Brain pericyte (primary cell): ENCODE measurements at places on chromosomes 11 and 22.

- DNase-seq: no peak
Measured at GRCh38 chr22:38843201-38843656, 599 bp downstream of the NPTXR start.

GRCh38 chr22:42214633-42215415 is 55.6 kb downstream of the TCF20 start:
- DNase-seq: peak; percentile 55

- DNase-seq: no peak
Measured at GRCh38 chr11:113308601-113309000, 5.8 kb upstream of the TTC12 start.

GRCh38 chr11:16505481-16505880 is 149.1 kb upstream of the SOX6 start:
- no peak for DNase-seq

DNA sequence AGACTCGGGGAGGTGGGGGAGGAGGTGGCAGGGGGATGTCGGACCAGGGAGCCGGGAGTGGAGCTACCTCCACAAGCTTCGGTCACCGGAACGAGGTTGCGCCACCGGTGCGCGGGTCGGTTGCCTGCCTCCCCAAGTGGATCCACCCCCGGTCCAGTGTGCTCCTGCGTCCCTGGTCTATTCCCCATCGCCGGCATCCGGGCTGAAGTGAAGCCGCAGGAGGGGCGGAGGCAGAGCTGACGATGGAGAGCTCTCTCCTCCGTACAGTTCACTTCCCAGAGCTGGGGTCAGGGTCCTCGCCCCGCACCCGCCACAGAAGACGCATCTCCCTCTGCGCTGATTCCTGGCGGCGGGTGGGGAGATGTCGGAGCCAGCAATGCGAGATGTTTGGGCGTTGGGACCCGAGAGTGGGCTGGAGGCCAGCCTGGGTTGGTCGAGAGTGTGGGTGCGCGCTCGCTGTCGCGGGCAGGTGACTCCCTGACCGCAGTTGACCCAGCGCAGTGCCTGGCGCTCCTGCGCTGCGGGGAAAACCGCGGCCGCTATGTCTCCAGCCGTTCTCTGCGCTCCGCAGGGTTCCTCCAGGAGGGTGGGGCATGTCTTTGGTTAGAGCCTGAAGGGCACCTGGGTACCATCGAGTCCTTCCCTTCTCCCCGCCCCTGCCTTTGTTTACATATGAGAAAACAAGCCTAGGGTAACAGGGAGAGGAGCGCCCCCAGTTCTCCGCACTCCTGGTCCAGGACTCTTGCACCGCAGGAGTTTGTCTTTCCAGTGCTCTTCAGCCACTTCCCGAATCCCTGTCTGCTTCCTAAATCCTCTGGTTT is 1.7 kb downstream of the C11orf96 start:
- no peak for DNase-seq

GRCh38 chr22:17777005-17777716 is 2.9 kb upstream of the BID start:
- DNase-seq: no peak

DNA sequence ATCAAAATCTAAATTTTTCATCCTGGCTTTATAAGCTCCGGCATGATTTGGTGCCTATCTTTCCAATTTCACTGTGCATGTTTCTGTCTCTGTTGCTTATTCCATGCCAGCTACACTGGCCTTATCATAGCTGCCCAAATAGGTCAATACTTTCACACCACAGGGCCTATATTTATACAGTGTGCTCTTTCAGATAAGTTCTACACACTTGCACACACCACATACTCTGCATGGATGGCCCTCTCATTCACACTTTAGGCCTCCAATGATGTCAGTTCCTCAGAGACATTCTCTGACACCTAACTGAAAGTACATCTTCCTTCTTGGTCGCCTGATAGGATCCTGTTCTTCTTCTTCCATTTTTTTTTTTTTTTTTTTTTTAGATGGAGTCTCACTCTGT is 7.0 kb downstream of the ALG8 start:
- DNase-seq: no peak

GRCh38 chr11:63985812-63986155 is 454 bp upstream of the OTUB1 start:
- DNase-seq: no peak

DNA sequence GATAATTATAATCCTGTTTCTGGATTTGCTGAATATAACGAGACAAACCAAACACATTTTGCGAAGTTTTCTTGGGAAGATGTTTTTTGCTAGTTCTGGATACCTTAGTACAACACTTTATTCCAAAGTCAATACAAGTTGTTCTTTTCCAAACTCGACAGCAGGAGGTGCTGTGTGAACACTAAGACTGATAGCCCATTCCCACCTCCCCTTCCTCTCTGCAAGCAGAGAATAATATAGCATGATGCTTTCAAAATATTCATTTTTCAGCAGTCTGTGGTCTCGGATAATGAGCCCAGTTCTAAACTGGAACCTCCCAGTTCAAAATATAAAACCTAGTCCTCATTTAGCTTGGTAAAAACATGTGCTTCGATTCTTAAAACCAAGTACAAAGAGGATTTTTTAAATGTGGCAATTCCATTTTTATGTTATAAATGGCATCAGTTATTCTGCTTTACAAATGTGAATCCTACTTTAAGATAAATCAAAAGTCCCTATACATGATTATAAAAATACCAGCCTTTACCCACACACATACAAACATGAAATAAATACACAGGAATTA is 129.1 kb downstream of the DCDC1 start:
- no peak for DNase-seq

DNA sequence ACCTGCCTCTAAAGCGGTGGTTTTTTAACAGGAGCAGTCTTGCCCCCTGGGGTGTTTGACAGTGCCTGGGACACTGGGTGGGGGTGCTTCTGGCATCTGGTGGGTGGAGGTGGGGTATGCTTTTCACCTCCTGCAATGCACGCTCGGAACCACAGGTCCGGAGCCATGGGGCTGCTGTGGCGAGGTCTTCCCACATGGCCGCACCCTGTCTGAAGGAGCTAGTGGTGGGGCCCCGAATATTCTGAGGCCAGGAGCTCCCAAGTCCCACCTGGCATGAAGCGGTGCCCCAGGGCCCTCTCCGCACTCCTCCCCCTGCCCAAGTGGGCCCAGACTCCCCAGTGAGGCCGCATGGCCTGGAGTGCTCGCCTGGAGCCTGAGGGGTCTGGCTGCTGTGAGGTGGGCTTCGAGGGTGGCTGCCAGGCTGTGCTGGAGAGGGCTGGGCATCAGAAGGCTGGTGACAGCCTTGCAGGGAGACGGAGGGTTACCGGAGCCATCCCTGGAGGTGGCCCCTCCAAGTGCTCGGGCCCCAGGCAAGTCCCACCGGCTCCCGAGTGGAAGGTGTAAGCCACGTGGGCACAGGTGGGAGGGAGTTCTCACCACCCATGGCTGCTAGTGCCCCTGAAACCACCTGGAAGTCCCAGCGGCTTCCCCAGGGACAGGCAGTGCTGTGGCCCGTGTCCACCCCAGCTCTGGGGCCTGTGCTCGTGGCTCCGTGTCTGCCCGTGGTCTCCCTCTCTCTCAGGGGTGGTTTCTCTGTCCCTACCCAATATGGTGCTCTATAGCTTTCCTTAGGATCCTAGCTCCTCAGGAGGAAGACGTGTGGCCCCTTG is 15.1 kb downstream of the TBX1 start:
- DNase-seq: no peak

- no peak for DNase-seq
Measured at GRCh38 chr11:26777372-26777808, 55.5 kb upstream of the SLC5A12 start.

- no peak for DNase-seq
Measured at GRCh38 chr11:15660496-15660895, 545.8 kb downstream of the INSC start.

DNA sequence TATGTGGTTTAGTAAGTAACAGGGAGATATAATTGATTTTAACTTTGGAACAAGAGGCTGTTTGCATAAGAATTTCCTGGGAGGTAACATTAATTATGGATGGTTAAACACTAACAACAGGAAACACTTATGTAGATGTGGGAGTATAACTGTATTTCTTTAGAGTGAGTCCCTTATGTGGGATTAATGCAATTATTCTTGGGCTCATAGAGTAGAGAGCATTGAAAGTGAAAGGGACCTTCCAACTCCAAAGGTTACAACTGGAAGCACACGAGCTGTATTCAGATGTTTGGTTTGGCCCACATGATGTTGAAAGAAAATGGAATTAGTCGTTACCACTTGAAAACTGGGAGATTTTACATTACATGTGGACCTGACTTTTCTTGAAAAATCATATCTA is 53.5 kb downstream of the BBOX1 start:
- no peak for DNase-seq

GRCh38 chr22:43516996-43517635 is 105.3 kb downstream of the MPPED1 start:
- DNase-seq: no peak

DNA sequence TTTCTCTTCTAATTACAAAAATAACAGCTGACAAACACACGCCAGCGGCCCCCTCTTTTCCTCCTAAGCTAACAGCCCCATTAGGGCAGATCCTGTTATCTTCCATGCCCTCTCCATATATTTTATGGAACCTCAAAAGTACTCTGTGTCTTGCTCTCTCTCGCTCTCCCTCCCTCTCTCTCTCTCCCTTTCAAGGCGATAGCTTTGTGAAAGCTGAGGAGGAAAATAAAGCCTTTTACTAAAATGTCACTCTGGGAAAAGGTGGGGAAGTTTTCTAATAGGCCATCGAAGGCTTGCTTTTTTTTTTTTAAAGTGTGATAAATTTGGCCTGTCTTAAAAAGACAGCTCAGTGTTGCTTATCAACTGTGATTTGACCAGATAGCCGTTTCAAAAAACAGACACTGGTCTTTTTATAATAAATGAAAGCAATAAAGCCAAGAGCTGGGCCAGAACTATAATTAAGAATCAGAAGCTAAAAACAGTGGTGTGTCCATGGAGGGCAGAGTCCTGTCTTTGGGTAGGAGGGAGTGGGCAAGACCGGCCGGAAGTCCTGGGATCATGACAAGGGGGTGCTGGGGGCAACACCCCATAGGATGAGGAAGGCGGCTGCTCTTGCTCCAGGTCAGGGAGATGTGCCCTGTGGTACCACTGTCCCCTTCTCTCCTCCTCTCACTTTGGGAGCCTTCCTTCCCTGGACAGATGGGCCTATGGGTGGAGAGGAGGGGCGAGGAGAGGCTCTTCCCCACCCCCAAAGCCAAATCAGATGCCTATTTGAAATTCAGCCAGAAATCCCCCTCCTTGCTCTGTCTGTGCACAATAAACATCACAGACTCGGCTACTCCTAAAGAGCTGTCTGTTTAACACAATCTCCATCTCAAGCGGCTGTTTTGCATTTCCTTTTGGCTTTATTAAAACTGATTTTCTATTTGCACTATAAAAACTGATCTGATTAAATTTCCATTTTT is 267.2 kb downstream of the BUD13 start:
- DNase-seq: no peak

GRCh38 chr11:72719551-72719950 is 32.7 kb downstream of the ARAP1 start:
- no peak for DNase-seq

- DNase-seq: no peak
Measured at GRCh38 chr11:72954860-72955259, 140.6 kb downstream of the ATG16L2 start.

- no peak for DNase-seq
Measured at GRCh38 chr11:40597546-40598113, 861.8 kb downstream of the LRRC4C start.

- DNase-seq: no peak
Measured at GRCh38 chr11:17020831-17021230, 6.6 kb upstream of the PLEKHA7 start.

GRCh38 chr11:95318498-95318897 is 87.5 kb upstream of the SESN3 start:
- no peak for DNase-seq

DNA sequence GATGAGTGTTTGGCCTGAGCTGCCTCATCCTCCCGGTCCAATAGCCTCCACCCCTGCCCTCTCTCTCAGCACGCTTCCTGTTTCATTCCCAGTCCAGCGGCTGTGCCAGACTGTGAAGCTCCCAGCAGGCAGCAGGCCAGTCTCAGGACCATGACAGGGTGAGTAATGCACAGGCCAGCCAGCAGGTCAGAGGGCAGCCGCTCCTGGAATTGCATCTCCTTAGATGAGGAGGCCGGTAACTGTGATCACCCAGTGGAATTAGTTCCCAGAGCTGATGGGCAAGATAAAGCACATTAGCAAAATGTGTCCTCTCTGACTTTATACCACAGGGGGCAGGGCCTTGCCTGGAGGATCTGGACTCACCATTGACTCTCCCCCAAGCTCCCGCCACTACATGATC is 251.2 kb downstream of the ETS1 start:
- peak; percentile 70 for DNase-seq

DNA sequence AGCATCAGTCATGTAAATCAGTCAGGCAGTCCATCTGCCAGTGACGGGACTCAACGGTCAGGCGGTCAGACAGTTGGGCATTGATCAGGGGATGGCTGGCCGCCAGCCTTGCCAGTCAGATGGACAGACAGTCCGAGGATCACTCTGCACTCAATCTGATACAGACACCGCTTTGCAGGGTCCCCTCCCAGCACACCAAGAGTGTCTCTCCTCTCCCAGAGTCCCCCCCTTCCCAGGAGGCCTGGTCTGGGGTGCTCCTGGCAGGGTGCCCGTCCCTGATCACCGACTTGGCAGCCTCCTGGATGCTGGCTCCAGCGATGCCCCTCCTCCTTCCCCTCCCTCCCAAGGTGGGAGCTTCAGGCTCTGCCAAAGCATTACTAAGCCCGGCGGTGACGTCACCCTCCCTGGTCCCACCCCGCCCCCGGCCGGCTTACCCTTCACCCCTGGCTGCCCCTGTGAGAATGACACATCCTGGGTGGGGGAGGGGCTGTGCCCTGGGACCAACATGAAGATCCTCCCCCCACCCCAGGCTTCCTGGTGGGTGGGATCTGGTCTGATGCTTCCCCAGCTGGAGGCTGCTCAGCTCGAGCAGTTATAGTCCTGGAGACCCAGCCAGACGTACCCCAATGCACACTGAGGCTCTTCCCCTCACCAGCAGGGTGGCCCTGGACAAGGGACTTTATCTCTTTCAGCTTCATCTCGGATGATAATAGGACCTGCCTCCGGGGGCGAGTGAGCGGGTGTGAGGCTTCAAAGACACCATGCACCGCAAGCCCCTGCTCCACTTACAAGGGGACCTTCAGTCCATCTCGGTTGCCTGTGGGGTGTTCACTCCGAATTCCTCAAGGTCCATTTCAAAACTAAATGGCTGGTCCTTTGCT is 69.2 kb downstream of the CD82 start:
- peak; percentile 29 for DNase-seq

- DNase-seq: no peak
Measured at GRCh38 chr22:47127441-47127871, 365.0 kb downstream of the TBC1D22A start.

GRCh38 chr11:35426351-35426750 is 7.0 kb upstream of the SLC1A2 start:
- no peak for DNase-seq
